Activated CD4-positive, alpha-beta T cell treated with anti-CD3 and anti-CD28 coated beads, Interleukin-2, amount 10 ng/mL, durations not matched to agents 24 days and 14 days (primary cell): ENCODE measurements at places on chromosomes 2 and 18. TPM values are rescaled to one million over a fixed set of nuclear protein-coding genes. Genes with fewer than 3 reads are reported as not detected.

GRCh38 chr2:119177171-119177837, 18.8 kb upstream of the C1QL2 start:
- no peak for DNase-seq

DNA sequence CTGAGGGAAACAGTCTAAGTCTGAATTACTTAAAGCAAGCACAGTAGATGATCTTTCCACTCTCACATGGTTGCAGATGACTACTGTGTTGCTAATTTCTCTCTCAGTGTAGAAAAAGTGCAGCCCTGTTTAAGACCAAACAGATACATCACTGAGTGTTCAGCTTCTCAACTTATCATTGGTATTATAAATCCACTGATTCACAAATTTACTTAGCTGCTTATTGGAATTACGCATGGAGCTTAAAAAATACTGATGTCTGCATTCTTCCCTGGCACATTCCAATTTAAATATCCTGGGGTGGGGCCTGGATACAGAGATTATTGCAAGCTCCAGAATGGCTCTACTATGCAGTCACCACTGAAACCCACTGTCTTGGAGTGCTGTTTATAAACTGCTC, 411.2 kb downstream of the RND3 start:
- DNase-seq = no peak

DNA sequence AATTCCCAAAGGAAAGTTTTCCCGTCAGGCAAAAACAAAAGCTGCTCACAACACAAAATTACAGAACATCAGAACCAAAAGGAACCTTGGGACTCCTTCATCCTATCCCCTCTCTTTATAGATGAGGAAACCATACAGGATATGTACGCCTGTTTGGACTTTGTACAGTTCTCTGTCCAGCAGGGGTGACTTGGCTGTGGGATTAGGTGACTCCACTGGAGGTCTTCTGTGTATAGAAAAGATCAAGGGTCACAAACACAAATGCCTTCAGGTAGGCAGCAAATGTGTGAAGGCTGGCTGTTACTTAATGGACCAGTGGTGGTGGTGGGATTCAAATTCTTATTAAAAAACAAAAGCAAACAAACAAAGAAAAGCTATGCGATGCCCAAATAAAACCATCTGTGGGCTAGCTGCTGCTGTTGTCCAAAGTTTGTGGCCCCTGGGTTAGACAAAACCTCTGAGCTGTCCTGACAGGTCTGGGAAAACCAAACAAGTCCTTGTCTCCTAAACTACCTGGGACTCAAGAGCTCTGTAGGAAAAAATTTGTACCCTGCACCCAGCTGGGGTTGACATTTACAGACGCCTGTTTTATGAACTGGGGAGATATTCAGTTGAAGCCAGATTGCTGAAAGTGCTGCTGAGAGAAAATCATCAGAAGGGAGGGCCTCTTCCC, 1.3 kb upstream of the CEP68 start:
- DNase-seq = no peak

GRCh38 chr2:175003875-175004729, 1.1 kb downstream of the CHN1 start:
- no peak for DNase-seq

DNA sequence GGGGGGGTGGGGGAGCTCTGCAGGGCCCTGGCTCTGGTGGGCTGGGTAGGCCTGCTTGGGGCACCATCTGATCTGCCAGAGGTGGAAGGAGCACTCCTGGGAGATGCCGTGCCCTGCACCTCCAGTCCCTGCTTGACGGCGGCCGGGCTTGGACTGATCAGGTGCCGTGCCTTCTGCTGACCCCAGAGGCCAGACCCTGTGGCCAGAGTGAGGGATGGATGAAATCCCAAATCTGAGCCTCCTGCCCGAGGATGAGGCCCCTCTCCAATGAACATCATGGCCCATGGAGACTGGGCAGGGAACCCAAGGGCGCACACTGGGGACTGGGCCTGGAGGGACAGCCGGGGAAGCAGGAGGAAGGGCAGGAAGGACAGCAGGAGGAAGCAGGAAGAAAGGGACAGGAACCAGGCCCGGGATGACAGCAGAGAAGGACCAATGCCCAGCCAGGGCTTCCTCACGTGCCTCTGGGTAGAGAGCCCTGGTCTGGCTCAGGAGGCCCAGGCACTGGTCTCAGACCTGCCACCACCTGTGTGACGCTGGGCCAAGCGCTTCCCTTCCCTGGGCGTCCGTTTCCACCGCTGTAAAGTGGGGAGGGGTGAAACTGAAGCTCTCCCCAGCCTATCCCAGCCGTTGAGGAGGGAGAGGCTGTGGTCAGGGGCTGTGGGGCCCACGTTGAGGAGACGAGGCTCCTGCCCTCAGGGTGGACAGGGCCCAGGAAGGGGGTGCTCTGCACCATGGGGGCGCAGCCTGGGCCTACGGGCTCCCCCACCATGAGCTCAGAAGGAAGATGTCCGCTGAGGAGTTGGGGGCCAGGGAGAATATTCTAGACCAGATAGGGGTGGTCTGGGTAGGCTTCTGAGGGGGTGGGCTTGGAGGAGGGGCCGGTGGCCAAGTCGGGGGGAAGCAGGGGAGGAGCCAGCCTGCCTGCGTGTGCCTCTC, 1.0 kb upstream of the GPR35 start:
- no peak for DNase-seq

DNA sequence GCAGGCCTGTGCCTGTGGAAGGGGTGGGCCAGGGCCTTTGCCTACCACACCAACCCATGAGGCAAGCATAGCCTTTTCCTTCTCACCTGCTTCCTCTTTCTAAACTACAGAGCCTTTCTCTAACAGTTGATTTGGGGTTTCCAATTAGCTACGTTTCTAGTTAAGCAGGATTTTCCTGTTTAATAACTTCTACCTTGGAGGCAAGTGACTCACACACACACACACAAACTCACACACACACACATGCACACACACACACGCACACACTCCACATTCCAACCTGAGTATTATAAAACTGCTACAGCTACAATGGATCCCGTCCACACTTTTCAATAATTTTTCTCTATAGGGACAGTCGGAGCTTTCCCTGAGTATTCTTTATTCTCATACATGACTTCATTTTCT, 84.9 kb downstream of the SOX11 start:
- no peak for DNase-seq

DNA sequence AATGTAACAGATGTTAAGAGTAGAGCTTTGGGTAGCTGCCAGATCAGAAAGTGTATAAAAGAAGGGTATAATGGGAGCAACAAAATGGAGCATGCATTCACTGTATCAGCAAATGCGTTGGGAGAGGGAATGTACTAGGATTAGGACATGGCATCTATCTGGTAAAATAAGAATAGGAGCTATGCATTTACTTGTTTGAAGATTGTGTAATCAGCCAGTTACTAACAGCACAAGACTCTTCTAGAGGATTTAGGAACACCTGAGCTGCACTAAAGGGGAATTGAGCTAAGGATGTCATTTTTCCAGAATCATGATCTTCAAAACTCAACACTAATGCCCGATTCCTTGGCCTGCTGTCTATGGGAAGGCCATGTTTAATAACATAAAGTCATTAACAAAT, 394.2 kb upstream of the TNP1 start:
- DNase-seq = no peak

GRCh38 chr2:85994421-85994777, 105.6 kb upstream of the ST3GAL5 start:
- no peak for DNase-seq

- no peak for DNase-seq
Observed at GRCh38 chr18:75530566-75531211, 103.2 kb upstream of the SMIM21 start.

DNA sequence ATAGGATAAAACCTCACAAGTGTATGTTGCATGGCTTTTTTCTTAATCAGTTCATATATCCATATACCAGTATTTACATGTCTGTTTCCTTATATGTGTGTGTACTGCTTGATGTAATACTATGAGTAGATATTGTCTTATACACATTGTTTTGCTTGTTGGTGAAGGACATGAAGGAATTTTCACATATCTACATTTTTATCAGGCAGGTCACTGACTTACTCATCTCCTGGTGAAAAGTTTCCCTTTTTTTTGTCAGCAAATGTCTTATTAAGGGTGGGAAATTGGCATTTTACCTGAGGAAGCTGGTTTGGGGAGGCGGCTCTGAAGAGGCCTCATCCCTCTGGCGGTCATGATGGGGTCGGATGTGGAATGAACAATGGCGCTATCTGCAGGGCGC, 61.4 kb upstream of the LYPD1 start:
- DNase-seq = no peak

GRCh38 chr2:223051693-223052289, at the start of gene KCNE4:
Gene KCNE4 (plus strand): TSS chr2:223052190. CDS start chr2:223052831, 641 bp downstream.
- no peak for DNase-seq

- DNase-seq = no peak
Observed at GRCh38 chr2:235640926-235641723, 147.3 kb downstream of the AGAP1 start.

DNA sequence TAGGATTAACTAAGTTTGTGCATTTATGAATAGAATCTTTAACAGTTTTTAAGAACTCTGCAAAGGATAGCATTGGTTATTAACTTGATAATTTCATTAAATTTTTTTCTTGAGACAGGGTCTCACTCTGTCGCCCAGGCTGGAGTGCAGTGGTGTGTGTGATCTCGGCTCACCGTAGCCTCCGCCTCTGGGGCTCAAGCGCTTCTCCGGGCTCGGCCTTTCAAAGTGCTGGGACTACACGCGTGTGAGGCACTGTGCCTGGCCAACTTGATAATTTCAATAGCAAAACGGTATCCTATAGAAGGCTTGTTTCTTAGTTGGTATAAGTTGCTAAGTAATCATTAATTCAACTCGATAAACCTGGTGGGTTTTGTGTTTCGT, 38.0 kb downstream of the ADNP2 start:
- DNase-seq = no peak

GRCh38 chr2:73451263-73451972, 65.8 kb downstream of the ALMS1 start:
- DNase-seq = no peak

GRCh38 chr18:46672062-46672970, 15.3 kb upstream of the LOXHD1 start:
- DNase-seq = peak; percentile 65

- peak; percentile 74 for DNase-seq
Observed at GRCh38 chr2:201233812-201234662, 26.3 kb upstream of the CASP8 start.

GRCh38 chr18:63160172-63160995, 159.2 kb downstream of the BCL2 start:
- DNase-seq = peak; percentile 75

GRCh38 chr2:222876947-222877346, 16.1 kb downstream of the ACSL3 start:
- no peak for DNase-seq

- DNase-seq = no peak
Observed at GRCh38 chr2:70685771-70686171, 82.2 kb downstream of the ADD2 start.

DNA sequence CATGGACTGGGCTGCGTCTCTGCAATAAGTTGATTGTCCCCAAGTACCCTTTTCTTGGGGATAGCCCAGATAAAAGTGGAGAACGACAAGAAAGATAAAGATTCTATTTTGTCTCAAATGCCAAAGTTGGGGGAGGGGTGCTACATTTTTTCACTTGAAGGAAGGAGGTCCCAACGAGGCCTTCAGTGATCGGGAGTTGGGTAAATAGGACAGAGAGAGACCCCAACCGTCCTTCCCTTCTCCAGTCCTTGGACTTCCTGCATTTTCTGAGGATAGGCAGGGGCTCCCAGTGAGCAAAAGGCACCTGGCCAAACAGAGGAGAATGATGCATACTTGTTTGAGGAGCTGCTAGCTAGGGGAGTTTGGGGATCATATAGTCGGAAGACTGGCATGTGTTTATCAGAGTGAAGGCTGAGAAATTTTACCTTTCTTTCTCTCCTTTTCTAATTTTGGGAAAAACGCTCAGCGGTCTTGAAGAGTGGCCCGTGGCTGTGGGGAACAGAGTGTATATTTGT, 3.5 kb upstream of the EN1 start:
- no peak for DNase-seq

GRCh38 chr18:5463390-5463789, 80.4 kb downstream of the EPB41L3 start:
- no peak for DNase-seq

GRCh38 chr2:112917856-112918255, 6.9 kb downstream of the IL37 start:
- DNase-seq = no peak

GRCh38 chr18:28095631-28096030, 81.3 kb downstream of the CDH2 start:
- DNase-seq = no peak

DNA sequence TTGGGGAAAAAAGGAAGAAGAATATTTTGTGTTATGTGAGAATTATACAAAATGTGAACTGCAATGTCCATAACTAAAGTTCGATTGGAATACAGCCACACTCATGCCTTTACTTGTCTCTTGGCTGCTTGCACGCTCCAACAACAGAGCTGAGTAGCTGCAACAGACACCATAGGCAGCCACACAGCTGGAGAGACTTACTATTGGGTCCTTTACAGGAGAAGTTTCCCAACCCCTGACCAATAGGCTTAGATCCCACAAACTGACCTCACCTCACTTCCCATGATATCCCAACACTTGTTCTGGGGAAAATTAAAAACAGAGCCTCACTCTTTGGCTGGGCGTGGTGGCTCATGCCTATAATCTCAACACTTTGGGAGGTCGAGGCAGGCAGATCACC, 213.8 kb downstream of the SH3BP4 start:
- DNase-seq = no peak

AUP1 gene
- 170 and 173 TPM in 2 replicates for total RNA-seq

DOK6 gene
- total RNA-seq = not detected in 2 replicates

GATA6 gene
- not detected in 2 replicates for total RNA-seq

PTPRM gene
- total RNA-seq = 6.8 and 11.5 TPM in 2 replicates

ANAPC1 gene
- 129 and 133 TPM in 2 replicates for total RNA-seq

NT5C1B gene
- total RNA-seq = not detected in 2 replicates

KCNK3 gene
- total RNA-seq = not detected in 2 replicates

GPR55 gene
- 0.23 and 0.38 TPM in 2 replicates for total RNA-seq

CAPN14 gene
- total RNA-seq = 0.07 and 0.12 TPM in 2 replicates

DOCK10 gene
- total RNA-seq = 137 and 138 TPM in 2 replicates

AQP12B gene
- not detected in 2 replicates for total RNA-seq

TFPI gene
- 1.2 and 1.5 TPM in 2 replicates for total RNA-seq

PPIL3 gene
- total RNA-seq = 52.6 and 52.8 TPM in 2 replicates

C2orf78 gene
- total RNA-seq = 0.07 TPM in 1 of 2 replicates, not detected in the other

MGAT4A gene
- total RNA-seq = 48.8 and 49.2 TPM in 2 replicates

OR6B2 gene
- not detected in 2 replicates for total RNA-seq

HEATR5B gene
- total RNA-seq = 14.7 and 14.8 TPM in 2 replicates

CFAP65 gene
- total RNA-seq = not detected in 2 replicates
